ENCODE measurements at places on chromosomes 4 and X.

DNA sequence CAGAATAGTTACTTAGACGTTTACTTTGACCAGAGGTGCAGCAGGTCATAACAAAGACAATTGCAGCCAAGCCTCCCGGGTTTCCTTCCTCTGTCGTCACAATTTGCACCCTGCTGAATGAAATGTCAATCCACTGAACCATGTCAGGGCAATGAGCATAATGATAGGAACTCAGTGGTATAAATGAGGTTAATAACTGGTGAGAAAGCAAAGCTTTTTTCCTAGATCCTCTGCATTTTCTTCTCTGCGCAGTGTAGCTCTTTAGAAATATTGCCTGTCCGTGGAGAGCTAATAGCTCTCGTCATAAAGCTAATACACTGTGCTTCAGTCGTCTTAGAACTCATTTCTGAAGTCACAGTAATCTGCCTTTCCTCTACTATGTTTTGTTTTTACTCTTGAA lies 1960.1 kb upstream of the ADGRL3 start:
- no peak for ATAC-seq

- no peak for ATAC-seq
Observed at GRCh38 chr4:124144238-124144654, 568.3 kb downstream of the ANKRD50 start.

- peak; percentile 85 for ATAC-seq
Observed at GRCh38 chr4:38985410-38986100, 46.7 kb downstream of the TMEM156 start.

DNA sequence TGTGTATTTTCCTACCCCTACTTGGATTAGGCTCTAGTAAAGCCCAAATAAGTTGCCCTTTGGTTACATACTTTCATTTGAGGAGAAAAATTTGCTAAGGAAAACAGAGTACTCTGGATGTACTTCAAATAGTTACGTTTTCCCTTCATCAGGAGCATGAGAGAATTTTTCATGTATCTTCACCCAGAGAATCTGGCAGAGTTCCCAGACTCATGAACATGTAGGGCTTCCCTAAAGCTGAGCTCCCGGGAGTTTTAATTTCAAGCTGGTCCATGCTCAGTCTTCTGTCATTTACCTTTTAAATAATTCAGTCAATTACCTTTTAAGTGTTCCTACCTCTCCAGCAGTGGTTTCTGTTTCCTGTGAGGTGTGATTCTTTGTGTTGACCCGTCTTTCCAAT lies 367.5 kb upstream of the GRID2 start:
- ATAC-seq, result no peak

GRCh38 chrX:151984328-151984727 lies 9.9 kb upstream of the GABRE start:
- ATAC-seq, result no peak

GRCh38 chr4:42881253-42881652 lies 11.3 kb upstream of the GRXCR1 start:
- no peak for ATAC-seq

DNA sequence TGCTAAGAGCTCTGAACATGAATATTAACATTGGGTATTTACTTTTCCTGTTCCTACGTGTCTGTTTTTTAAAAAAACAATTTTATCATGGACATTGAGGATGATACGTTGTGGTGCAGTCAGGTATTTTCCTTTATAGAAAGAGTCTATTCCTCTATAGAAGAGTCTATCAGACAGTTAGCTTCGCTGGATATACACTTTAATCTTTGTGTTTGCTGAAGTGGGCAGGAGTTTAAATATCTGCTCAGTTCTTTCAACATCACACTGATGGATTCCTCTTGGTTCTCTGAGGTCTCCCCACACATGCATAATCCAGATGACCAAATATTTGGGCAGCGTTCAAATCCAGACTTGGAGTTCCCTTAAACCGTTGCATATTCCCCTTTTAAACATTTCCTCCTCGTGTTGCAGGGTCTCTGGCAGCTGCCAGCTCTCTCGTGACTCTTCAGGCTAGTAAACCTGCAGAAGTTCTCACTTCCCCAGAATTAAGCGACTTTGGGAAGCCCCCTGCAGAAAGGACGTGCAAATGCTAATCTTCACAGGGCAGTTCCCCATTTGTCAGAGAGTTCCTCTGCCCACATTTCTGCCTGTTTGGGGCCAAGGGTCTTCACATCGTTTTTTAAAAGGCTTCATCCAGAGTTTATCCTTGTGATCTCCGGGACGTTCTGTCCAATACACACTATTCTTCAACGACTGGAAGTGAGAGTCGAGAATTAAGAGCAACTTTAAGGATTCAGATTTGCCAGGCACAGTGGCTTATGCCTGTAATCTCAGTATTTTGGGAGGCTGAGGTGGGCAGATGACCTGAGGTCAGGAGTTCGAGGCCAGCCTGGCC lies 20.5 kb upstream of the DHRSX start:
- peak; percentile 95 for ATAC-seq

GRCh38 chrX:64190136-64190740 lies 15.3 kb downstream of the AMER1 start:
- no peak for ATAC-seq

DNA sequence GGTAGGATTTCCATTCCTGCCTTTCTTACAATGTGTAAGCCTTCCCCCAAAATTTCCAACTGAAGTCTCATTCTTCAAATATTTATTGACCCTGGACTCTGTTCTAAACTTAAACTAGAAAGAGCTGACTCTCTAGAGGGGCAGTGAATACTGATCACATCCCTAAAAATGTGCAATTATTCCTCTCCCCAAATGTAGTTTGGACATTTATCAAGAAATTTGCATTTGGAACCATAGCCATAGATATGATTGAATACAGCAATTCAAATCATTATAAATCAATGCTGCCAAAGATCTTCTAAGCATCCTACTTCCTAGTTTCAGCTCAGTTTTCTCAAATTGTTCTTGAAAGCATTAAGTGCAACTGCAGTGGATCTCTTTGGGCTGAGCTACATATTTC lies 525.7 kb downstream of the RAB28 start:
- no peak for ATAC-seq

GRCh38 chr4:141435446-141436225 lies 200.7 kb upstream of the IL15 start:
- no peak for ATAC-seq

GRCh38 chrX:44244008-44244407 lies 99.5 kb downstream of the EFHC2 start:
- ATAC-seq, result no peak

GRCh38 chrX:119189595-119189994 lies 46.5 kb upstream of the PGRMC1 start:
- ATAC-seq, result no peak

DNA sequence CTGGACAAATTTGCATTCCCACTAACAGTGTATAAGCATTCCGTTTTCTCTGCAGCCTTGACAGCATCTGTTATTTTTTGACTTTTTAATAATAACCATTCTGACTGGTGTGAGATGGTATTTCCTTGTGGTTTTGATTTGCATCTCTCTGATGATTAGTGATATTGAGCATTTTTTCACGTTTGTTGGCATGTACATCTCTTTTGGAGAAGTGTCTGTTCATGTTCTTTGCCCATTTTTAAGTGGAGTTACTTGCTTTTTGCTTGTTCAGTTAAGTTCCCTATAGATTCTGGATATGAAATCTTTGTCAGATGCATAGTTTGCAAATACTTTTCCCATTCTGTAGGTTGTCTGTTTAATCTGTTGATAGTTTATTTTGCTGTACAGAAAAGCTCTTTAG lies 68.8 kb downstream of the ADAMTS3 start:
- no peak for ATAC-seq

DNA sequence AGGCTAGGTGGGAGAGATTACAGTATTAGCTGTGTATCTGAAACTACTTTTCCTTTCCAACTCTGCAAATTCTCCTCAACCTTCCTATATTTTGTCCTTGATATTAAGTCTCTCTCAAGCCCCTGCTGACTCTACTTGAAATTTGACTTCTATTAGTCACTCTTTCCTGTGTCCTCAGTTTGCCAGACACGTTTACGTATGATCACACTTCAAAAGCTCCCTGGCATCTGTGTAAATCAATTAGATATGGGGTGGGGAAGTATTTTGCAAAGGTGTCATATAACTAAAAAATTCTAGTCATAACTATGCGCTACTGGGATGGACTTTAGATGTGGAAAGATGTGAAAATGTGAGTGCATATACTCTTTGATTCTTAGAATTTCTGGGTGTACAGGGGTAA lies 67.4 kb upstream of the ARHGAP24 start:
- ATAC-seq, result no peak

DNA sequence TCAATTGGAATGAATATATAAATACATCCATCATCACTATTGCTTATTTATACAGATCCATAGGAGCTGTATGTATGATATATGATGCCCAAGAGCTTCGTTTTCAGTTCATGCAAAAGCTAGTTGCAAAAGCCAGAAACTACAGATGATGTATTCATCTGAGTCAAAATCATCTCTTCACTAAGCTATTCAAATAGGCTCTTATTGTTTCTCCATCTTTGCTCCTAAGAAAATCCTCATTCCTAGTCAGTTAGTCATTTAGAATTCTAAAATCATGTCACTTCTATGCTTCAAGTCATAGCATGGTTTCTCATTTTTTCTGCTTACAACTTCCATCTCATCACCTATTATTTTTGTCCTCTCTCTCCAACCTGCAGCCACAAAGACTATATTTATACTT lies 300.1 kb upstream of the TRAM1L1 start:
- no peak for ATAC-seq

DNA sequence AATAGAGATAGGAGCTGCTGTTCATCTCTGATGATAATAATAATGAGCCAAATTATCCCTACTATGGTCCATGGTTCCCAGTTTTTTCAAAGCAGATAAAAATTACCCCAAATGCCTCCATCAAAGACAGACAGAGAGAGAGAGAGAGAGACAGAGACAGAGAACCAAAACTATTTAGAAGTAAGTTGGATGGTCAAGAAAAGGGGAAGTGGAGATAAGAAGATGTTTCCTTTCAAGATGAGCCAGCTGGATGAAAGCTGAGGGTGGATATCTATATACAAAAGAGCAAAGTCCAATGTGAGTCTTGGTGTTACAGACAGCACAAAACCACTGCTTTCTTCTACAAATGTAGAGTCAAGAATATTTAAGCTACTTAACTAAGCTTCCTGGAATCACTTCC lies 173.9 kb downstream of the GRIA3 start:
- ATAC-seq, result no peak

GRCh38 chr4:86141161-86141560 lies 218.7 kb downstream of the MAPK10 start:
- no peak for ATAC-seq

- ATAC-seq, result peak; percentile 85
Observed at GRCh38 chr4:56908206-56909085, 746 bp downstream of the REST start.

DNA sequence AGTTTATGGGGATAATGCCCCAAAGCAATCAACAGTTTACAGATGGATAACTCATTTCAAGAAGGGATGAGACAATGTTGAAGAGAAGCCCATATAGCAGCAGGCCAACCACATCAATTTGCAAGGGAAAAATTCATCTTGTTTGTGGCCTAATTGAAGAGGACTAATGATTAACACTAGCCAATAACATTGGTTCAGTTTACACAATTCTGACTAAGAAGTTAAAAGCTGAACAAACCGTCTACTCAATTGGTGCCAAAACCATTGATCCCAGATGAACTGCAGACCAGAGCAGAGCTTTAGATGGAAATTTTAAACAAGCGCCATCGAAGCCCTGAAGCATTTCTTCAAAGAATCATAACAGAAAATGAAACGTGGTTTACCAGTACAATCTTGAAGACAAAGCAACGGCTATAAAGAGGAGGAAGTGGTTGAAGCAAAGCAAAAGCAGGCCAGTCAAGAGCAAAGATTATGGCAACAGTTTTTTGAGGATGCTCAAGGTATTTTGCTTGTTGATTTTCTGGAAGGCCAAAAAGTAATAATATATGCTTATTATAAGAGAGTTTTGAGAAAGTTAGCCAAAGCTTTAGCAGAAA lies 20.5 kb upstream of the BLTP1 start:
- no peak for ATAC-seq

DNA sequence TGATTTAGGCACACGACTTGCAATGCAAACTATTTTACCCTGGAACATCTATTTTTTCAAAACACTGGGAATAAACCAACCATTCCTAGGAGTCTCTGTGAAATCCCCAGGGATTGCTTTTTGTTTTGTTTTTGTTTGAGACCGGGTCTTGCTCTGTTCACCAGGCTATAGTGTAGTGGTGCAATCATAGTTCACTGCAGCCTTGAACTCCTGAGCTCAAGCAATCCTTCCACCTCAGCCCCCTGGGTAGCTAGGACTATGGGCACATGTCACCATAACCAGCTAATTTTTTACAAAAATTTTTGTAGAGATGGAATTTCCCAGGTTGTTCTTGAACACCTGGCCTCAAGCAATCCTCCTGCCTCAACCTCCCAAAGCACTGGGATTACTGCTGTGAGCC lies 37.8 kb downstream of the PPM1K start:
- no peak for ATAC-seq

DNA sequence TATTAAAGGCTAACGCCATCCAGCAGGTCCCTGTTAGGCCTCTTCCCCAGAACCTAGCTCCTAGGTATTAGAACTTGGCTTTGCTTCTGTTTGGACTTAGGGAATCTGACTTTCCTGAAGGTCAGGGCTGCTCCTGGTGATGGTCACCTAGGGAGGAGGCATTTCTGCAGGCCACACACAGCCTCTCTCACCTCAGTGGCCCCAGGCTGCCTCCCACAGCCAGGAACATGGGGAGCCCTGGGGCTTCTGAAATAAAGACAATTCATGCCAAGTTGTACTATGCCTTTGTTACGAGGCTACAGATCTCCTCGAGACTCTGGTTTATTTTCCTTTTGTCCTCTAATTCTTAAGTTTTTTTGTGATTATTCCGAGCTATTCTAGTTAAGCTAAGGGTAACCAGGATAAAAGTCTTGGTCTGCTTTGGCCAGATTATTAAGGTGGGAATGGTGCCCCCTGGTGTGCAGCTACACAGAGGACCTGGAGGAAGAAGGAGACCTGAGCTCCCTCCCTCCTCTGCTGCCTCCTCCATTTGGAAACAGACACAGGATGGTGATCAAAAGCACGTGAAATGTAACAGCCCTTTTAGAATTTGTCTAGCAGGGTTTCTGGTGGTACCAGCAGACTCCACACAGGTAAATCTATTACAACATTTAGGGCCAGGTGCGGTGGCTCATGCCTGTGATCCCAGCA lies 131.0 kb downstream of the DCLK2 start:
- ATAC-seq, result peak; percentile 50

- ATAC-seq, result no peak
Observed at GRCh38 chr4:147110473-147111367, 165.1 kb upstream of the TTC29 start.

- ATAC-seq, result peak; percentile 72
Observed at GRCh38 chr4:75101906-75102786, 169.2 kb downstream of the PARM1 start.

- ATAC-seq, result no peak
Observed at GRCh38 chrX:45508454-45508853, 307.8 kb upstream of the DIPK2B start.

DNA sequence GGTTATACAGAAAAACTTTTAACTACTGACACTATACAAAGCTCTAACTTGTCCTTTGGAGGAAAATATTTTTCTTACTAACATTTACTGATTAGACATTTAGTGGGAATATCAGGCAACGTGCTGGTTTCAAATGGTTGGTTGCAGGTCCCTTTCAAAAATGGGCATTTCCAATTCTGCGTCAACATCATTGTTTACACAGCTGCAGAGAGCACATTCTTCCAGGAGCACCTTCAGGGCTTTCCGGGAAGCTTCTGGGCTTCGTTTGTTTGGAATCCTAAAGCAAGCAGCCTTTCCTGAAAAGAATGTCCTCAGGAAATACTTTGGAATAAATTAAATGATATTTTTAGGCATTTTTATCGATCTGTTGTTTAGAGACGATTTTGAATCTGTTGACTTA lies 289.7 kb downstream of the TRIML1 start:
- ATAC-seq, result no peak

GRCh38 chr4:71833232-71833900 lies 49.5 kb upstream of the GC start:
- ATAC-seq, result no peak

- no peak for ATAC-seq
Observed at GRCh38 chr4:2388429-2389182, 29.8 kb downstream of the ZFYVE28 start.
